ENCODE measurements at places on chromosomes 7 and 10.

- DNase-seq = no peak
Observed at GRCh38 chr10:132865171-132865631, 77.2 kb downstream of the CFAP46 start.

- DNase-seq = no peak
Observed at GRCh38 chr10:71481746-71482410, 85.2 kb downstream of the CDH23 start.

GRCh38 chr10:69312528-69312927, 34.2 kb downstream of the HK1 start:
- no peak for DNase-seq

GRCh38 chr7:45590679-45591057, 16.5 kb downstream of the ADCY1 start:
- DNase-seq = no peak

DNA sequence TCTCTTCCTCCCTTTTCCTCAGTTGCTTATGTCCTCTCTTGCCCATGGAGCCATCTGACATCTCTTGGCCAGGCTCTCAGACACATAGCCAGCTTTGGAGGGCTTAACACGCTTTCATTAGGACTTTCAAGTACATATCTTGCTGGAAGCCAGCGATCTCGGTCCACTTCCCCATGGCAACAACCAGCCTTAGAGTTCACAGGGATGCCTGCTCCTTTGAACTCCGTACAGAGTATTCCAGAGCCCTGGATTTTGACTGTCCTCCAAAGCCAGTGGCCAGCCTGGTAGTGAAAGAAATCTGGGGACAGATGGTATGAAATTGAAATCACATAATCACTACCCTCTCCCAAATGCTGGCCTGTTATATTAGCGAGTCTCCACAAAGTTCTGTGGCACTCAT, 370.5 kb upstream of the NPVF start:
- DNase-seq = no peak

DNA sequence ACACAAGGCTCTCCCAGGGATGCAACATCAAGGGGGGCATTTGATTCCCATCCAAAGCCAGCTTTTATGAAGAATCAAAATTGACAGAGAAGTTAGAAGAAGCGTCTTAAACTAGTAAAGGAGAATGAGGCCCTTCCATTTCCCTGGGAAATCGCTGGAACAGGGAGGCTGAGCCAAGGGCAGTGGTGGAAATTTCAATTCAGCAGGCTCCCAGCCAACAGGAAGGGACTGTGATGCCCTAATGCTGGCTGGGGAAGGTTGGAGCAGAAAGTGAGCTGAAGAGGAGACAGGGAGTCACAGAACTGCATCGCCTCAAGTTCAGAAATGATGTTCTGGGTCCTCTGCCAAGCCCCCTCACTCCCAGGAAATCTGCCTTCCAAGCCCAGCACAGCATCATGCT, 517.3 kb downstream of the GRID1 start:
- DNase-seq = no peak

DNA sequence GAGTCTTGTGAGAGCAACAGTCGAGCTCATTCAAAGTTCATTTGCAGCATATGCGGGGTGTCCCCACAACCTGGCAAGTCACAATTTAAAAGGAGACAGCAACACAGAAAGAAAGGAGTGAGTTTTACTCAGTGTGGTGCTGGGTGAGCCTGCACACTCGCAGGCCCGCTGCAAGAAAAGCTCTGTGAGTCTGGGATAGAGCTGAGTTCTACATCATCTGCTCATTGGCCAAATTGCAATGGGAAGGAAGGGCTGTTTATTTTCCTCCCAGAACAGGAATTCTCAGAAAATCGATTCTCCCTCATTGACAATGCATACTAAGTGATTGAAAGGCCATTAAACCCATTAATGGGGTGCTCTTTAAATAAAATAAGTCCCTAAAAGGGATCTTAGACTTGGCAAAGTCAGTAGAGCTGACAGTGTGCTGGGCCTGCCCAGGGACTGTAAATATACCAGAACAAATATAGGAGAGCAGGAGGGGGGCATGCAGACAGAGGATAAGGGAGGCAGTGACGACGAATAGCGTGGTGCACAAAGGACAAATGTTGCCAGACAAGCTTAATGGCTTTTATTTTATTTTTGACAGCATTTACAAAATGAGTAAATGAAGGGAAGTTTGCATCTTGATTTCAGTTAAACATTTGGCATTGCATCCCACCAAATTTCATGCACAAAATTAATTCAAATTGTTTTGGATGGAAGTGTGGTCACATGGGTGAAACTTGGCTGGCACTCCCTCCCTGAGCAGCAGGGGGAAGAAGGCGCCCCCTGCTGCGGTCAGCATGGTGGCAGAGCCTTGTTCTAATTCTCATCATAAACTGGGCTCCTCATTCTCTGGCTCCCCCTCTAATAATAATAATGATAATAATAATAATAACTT, 215.7 kb downstream of the SNX10 start:
- DNase-seq = no peak

DNA sequence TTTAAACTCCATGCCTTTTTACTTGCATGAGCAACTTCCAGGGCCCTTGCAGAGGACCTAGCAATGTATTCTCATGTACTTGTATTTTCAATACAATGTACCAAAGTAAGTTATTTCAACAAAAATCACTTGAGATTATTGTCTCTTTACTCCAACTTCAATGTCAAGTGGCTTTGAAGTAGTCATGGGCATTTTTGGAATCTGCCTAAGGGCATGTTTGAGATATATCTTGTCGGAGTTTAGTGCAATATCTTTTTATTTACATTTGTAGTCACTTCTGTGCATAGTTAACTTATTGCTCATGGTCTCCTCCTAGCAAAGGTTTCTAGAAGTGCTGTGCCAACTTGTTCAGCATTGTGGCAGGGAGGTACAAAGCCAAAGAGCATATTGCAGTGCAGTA, 508.7 kb upstream of the SEMA3D start:
- no peak for DNase-seq

DNA sequence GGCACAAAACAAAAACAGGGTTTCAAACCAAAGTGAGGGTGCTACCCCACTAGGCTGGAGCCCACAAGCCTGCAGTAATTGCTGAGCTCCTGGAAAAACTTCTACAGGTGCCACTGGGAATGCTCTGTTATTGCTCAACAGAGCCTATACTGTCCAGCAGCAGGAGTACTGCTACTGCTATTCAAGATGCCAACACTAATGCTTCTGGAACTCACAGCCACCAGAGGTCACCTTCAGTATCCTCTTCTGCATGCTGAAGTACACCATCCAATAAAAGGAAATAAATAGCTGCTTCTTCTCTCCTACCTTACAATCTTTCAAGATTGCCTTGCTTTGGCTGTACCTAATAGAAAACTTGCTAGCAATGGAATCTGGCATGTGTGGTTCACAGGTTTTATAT, 222.0 kb downstream of the LRRN3 start:
- no peak for DNase-seq

- DNase-seq = no peak
Observed at GRCh38 chr7:1922071-1922869, 252.2 kb downstream of the ELFN1 start.
